Caki2 (cell line): ENCODE measurements at places on chromosomes 6 and 20.

- DNase-seq, result peak; percentile 36
Measured at GRCh38 chr6:36340618-36341454, 4.1 kb upstream of the BNIP5 start.

DNA sequence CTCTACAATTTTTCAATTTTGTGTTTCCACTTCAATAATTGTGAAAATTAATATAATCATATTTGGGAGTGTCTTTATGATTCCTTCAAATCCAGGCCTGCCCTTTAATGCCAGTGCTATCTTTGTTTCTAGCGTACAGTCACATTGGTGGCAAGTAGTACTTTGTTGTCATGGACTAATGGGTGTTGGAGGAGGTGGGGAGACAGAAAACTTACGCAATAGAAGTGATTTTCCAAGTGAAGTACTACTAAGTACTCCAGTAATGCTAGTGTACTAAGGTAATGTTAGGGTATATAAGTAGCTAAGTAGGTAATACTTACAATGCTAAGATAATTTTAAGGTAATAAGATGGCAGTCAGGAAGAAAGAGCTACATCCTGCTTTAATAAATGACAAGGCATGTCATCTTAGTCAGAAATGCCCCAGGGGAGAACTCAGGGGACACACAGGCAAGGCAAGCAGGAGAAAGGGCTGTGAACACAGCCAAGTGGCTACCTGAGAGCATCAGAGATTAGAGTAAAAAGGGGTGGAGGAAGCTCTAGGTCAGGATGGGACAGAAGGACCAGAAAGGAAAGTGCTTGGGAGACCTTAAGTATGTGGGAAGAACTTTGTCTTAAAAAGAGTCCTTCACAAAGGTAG, 217.2 kb upstream of the PRDM1 start:
- no peak for DNase-seq

GRCh38 chr6:89657445-89658158, 19.1 kb upstream of the LYRM2 start:
- no peak for DNase-seq

GRCh38 chr6:157488716-157489118, 107.7 kb downstream of the ZDHHC14 start:
- DNase-seq, result no peak

GRCh38 chr6:123638865-123639264, 2.1 kb upstream of the TRDN start:
- no peak for DNase-seq

DNA sequence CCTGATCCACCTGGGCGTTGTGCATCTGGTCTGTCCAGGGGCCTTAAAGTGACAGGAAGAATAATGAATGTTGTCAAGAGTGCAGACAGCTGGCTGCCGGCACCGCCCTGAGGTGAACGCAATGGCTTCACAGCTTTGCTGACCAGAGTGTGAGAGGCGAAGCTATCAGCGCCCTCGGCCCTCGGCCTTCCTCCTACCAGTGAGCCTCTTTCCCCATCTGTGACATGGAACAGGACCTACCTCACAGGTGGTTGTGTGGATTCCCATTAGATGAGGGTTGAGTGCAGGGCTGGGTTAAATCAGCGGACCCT, 54.8 kb downstream of the CTCFL start:
- no peak for DNase-seq

DNA sequence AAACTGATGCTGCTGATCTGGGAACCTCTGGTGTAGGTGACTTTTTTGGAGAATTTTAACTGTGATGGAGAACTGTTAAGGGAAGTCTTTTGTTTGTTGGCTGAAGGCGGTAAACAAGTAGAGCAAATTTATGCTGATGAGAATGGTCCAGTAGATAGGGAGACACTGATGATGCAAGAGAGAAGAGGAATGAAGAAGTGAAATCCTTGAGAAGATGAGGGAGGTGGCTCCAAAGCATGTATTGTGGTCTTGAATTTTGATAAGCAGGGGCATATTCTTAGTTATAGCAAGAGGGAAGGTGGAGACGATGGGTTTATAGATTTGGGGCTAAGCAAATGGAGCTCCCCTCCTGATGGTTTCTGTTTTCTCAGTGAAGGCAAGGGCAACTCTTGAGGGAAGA, 22.0 kb downstream of the MAPK14 start:
- DNase-seq, result no peak

- no peak for DNase-seq
Measured at GRCh38 chr20:19928328-19929011, 88.7 kb upstream of the NAA20 start.

DNA sequence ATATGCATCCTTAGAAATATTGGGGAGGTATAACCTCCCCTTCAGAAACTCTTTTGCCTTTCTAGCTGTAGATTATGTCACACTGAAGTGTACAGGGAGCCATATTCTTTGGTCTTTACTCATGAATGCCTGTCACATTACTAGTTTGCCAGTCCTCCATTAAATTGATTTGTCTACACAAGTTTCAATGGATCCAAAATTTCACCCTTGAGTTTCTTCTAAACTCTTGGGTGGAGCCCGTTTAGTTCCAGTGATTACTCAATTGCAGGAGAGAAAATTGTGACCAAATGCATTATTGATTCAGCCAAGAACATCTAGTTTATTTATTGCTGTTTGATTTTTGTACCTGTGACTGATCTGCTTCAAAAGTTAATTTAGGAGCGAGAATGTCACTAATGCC, 60.4 kb upstream of the TFB1M start:
- no peak for DNase-seq

- DNase-seq, result no peak
Measured at GRCh38 chr20:32830437-32830836, 10.7 kb downstream of the MAPRE1 start.

DNA sequence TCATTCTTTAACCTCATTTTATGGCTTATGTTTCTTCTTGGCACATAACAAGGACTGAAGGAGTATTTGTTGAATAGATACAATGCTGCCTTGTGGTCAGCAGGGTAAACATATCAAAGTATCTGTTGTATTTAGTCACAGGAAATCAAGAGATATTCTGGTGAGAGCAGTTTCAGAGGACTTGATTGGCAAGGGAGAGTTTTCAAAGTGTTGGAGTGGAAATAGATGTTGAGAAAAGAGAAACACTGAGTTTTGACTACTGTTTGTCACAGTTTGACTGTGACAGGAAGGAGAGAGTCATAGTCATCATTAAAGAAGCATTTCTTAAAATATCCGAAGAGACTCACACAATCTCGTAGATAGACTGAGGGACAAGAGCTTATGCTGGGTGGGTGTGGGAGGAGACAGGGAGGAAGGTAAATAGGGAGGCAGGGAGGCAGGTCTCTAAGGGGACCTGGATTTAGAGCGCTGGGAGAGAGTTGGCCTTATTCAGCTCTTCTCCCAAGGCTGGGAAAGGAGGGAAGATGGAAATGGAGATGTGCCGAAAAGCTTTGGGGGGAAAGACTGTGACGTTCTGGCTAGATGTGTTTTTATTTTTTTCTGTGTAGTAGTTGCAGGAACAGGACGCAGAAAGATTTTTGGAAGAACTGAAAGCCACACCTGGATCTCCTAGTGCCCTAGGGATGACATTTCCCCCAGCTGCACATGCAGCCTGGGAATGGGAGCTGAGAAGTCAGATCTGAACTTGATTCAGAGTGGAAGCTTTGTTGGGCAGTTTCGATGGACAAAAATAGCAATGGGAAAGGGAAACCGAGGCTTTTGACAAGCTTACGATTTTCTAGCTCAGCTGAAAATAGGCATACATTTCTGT, 65.0 kb upstream of the IFNGR1 start:
- DNase-seq, result peak; percentile 40

- no peak for DNase-seq
Measured at GRCh38 chr6:154686162-154686561, 47.1 kb upstream of the SCAF8 start.

- no peak for DNase-seq
Measured at GRCh38 chr6:121436274-121436857, 920 bp downstream of the GJA1 start.

- DNase-seq, result peak; percentile 96
Measured at GRCh38 chr6:44064089-44064947, 62.9 kb downstream of the MRPL14 start.

GRCh38 chr6:4192173-4192572, 56.8 kb upstream of the ECI2 start:
- DNase-seq, result no peak

DNA sequence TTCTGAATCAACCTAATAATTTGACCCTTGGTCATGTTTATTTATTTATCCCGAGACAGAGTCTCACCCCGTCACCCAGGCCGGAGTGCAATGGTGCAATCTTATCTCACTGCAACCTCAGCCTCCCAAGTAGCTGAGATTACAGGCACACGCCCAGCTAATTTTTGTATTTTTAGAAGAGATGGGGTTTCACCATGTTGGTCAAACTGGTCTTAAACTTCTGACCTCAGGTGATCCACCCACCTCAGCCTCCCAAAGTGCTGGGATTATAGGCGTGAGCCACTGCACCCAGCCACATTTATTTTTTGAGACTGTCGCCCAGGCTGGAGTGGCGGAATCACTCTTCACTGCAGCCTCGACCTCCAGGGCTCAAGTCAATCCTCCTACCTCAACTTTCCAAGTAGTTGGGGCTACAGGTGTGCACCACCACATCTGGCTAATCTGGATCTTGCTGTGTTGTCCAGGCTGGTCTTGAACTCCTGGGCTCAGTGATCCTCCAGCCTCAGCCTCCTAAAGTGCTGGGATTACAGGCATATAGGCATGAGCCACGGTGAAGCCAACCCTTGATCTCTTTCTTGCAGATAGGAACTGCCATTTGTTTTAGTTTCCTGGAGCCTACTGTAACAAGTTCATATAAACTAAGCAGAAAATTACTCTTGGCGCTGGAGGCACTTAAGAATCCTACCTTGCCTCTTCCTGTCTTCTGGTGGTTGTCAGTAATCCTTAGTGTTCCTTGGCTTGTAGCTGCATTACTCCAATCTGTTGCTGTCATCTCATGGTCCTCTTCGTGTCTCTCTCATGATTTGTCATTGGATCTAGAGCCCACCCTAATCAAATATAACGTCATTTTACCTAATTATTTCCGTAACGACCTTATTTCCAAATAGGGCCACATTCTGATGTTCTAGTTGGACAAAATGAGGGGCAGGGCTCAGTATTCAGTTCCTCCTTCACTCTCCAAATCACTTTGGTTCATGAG, 2.3 kb downstream of the RPS18 start:
- DNase-seq, result no peak

GRCh38 chr6:68126089-68126749, 508.9 kb upstream of the ADGRB3 start:
- DNase-seq, result no peak

DNA sequence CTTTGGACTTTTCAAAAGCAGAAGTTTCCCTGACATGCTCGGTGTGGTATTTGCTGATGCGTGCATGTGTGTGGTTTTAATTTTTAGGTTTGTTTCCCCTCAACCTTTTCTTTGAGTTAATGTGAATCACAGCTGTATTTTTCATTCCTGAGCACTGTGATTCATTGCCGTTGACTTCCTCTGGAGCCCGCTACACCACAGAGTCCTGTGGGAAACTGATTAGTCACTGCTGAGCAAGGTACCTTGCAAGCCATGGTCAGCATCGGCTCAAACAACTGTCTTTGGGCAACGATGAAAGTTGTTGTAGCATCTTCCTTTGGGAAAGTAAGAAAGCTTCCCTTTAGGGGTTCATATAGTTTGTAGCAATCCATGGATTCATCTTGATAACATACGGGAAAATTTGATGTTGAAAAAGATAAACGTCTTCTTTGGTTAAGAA, 57.5 kb downstream of the RIN2 start:
- DNase-seq, result peak; percentile 93

GRCh38 chr6:125808060-125808459, 17.3 kb downstream of the NCOA7 start:
- no peak for DNase-seq

GRCh38 chr6:33875141-33875581, 71.4 kb upstream of the MLN start:
- DNase-seq, result no peak
